HCT116 (cell line): ENCODE measurements at places on chromosomes 3 and 15. TPM values are rescaled to one million over a fixed set of nuclear protein-coding genes. Genes with fewer than 3 reads are reported as not detected.

Gene HEG1
- total RNA-seq = 2.6 TPM

Gene CPN2
- total RNA-seq = not detected

Gene DNAH12
- total RNA-seq = not detected

Gene NTRK3
- total RNA-seq = not detected

Gene ATP13A5
- total RNA-seq = not detected

Gene DNAJA4
- 66.6 TPM for total RNA-seq

Gene LYZL4
- total RNA-seq = not detected

Gene CHL1
- not detected for total RNA-seq

Gene BCL2A1
- 0.44 TPM for total RNA-seq

Gene PLCL2
- total RNA-seq = 2.2 TPM

Gene ITPKA
- total RNA-seq = 10.8 TPM

Gene SPTSSB
- 2.9 TPM for total RNA-seq

Gene RPP25
- 5.9 TPM for total RNA-seq

Gene GOLIM4
- 10.6 TPM for total RNA-seq

Gene FSIP1
- total RNA-seq = 0.42 TPM

Gene TRANK1
- 1.1 TPM for total RNA-seq

Gene CGNL1
- total RNA-seq = 2.2 TPM

Gene ALS2CL
- 16.4 TPM for total RNA-seq

Gene TGM4
- not detected for total RNA-seq

Gene CCDC54
- not detected for total RNA-seq

Gene VEPH1
- 4.9 TPM for total RNA-seq

Gene EBLN2
- 5.1 TPM for total RNA-seq

Gene EFL1
- total RNA-seq = 12.7 TPM

Gene PLD1
- 8.4 TPM for total RNA-seq

Gene CPEB1
- total RNA-seq = not detected

Gene IGSF11
- not detected for total RNA-seq

Gene MUC13
- total RNA-seq = 0.44 TPM

Gene LMAN1L
- total RNA-seq = 0.17 TPM

Gene CLDN1
- 0.20 TPM for total RNA-seq

Gene WDR73
- total RNA-seq = 35.6 TPM

Gene GOLGA6L10
- 1.2 TPM for total RNA-seq

Gene SEMA3G
- 4.2 TPM for total RNA-seq

Gene PHLDB2
- total RNA-seq = 143 TPM

Gene GP5
- total RNA-seq = 0.15 TPM

Gene HRG
- 0.42 TPM for total RNA-seq

Gene USP50
- total RNA-seq = not detected

Gene ARL6
- 2.9 TPM for total RNA-seq

Gene MAGEL2
- not detected for total RNA-seq

Gene SCN5A
- 11.5 TPM for total RNA-seq
